NCI-H2107 (cell line): ENCODE measurements at places on chromosomes 1 and 21.

- no peak for DNase-seq
These were observed 25.3 kb downstream of the PTP4A2 start for GRCh38 chr1:31912839-31913239.

GRCh38 chr21:36849461-36850105 is 116.9 kb downstream of the HLCS start:
- DNase-seq = no peak

DNA sequence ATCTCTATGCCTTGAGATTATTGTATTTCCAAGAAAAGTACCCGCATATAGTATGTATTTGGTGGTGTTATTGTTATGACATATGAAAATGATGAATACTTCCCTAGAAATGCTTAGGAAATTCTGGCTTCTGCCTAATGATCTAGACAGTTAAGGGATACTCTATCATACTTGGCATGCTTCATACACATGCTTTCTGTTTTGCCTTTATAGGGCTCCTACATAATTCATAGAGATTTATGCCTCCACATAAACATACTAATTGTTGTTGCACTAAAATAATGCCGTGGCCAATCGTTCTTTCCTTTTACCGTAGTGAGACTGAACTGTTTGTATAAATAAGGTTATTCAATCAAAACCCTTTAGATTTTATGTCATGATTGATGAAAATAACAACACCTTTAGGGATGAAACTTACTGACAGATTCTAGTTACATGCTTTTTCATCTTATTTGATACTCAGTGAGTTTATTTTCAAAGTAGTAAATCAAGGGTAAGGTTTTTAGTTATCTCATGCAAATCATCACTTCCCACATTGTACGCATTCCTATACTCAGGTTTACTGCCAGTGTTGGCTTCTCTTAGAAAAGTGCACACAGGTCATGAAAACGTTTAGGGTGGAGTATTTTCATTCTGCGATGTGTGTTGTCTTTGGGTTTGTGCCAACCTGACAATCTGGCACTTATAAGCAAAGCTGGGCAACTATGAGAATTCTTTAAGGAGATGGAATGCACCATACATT is 40.5 kb upstream of the SCYL3 start:
- no peak for DNase-seq

DNA sequence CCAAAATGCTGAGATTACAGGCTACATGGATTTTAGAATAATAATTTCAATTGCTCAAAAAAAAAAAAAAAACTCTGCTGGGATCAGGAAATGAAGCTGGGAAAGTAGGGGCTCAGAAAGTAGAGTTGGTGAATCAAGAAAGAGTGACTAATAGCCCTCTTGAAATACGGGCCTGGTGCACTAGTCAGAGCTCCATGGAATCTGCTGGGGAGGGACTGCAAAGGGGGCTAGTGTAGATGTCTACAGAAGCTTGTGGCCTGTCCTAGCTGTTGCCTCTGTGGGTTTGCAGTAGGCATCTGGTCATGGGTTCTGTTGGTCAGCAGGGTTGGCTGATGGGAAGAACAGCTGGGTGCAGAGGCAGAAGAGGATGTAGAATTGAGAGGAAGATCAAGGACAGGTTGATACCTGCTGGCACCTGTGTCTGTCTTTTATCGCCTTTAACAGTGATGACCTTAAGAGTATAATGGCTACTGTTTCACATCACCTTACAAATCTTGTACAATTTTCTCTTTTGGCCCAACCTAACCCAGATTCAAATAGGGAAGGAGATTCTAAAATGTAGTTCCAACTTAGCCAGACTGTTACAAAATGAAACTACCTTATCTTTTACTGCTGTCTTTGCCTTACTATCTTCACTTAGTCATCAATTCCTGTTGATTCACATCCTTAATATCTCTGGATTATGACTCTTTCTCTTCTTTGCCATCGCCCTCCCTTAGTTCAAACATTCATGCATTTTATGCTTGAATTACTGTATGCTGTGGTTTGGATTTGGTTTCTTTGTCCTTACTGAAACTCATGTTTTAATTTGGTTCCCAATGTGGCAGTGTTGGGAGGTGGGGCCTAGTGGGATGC is 126.2 kb downstream of the GIPC2 start:
- no peak for DNase-seq

- no peak for DNase-seq
These were observed 1600.0 kb downstream of the BRINP3 start for GRCh38 chr1:188877668-188878067.

GRCh38 chr21:17818186-17819113 is 706 bp downstream of the C21orf91 start:
- DNase-seq = no peak

DNA sequence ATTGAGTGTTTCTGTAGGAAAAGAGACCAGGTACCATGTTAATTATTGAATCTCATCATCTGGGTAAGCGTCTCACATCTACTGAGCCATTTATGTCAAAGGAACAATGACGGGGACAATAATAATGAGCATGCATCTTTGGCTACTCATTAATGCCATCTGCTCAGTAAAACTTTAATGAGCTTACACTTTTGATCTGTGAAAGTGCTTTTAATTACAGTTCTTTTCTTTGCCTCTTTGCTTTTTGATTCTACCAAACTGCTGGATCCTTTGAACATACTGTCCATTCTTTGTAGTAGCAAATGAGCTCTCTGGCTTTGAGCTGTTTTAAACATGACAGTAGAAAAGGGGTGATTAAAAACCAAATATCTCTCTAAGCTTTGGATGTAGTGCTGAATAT is 181.2 kb upstream of the IVNS1ABP start:
- DNase-seq = no peak

DNA sequence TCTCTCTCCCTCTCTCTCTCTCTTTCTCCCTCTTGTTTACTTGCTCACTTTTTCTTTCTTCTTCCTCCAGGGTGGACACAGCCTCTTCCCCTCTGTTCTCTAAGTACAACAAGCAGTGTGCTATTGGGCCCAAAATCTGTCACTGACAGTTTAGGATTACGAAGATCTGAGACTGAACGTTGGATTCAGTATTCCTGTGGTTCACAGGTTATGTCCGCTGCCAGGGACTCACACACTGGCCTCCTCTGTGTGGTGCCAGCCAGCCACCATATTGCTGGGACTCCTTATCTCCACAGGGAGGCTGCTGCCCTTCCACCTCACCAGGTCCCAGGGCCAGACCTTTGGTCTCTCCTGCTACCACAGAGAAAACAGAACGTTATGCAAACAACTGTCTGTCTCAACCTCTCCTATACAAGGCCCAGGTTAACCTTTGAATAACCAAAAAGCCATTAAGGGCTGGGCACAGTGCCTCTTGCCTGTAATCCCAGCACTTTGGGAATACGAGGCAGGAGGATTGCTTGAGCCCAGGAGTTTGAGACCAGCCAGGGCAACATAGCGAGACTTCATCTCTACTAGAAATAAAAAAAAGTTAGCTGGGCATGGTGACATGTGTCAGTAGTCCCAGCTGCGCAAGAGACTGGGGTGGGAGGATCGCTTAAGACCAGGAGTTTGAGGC is 171.9 kb upstream of the RAB4A start:
- DNase-seq = no peak

DNA sequence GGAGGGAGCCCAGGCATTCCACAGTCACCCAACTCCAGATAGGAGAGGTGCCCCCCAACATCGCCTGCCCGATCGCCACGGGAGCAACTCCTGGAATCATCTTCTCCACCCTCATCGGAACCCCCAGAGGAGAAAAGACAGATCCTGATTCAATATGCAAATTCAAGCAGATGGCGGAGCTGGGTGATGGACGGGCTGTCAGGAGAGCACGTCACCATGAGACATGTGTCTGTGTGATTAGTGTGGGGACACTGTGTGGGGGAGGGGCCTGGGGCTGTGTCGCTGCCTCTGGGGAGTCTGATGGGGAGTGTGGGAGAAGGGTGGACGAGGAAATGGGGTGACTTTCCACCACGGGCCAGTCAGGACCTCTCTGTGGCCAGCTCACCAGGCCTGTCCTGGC is 90.2 kb upstream of the CSF3R start:
- no peak for DNase-seq

GRCh38 chr1:179925922-179926849 is 28.4 kb upstream of the CEP350 start:
- no peak for DNase-seq

GRCh38 chr1:201682964-201683363 is 144.0 kb downstream of the NAV1 start:
- DNase-seq = no peak

- no peak for DNase-seq
These were observed 9.9 kb upstream of the SLAMF1 start for GRCh38 chr1:160656737-160657136.

DNA sequence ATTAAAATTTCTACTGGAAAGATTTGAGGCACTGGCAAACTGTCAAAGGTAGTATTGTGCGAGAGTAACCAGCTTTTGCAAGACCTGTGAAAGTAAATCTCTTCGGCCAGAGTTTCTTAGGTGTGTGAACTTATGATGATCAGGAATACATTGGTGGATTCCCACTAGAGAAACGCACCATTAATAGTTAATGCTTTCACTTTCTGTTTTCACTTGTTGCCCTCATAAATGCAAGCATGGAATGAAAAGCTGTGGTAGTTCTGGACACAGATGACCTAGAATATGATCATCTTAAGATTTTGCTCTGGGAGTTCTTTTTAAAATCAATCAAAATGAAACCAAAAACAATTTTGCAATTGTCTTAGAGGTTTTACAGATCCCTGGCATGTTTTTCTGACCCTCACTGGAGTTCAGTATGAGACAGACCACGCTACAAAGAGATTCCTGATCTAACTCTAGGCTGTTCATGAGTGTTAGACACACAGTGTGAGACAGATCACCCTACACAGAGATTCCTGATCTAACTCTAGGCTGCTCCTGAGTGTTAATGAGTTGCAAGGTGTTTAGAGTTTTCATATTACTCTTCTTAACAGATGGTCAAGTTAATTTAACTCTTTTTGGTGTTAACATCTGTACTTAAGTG is 98.8 kb downstream of the SDCCAG8 start:
- DNase-seq = no peak

GRCh38 chr1:113452921-113453770 is 62.8 kb downstream of the MAGI3 start:
- no peak for DNase-seq

GRCh38 chr21:44765231-44766013 is 36.2 kb downstream of the UBE2G2 start:
- no peak for DNase-seq

- DNase-seq = no peak
These were observed 116.4 kb downstream of the FGGY start for GRCh38 chr1:59413327-59413720.

DNA sequence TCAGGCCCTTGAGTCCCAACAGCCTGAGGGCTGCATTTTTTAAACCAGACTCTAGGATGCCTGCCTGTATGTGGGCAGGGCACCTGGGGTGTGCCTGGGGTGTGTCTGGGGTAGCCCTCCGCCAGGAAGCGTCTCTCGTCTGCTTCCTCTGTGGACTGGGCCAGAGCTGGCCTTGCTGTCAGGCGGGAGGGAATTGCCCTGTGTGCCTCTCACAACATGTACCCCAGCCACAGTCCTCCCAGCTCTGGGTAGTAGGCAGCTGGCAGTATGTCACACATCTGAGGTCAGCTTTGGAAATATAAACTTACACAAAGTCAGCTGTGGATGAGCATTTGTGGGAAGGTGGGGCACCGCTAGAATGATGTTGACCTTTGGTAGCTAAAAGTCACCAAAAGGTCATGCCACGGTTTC is 13.0 kb downstream of the TRAF5 start:
- no peak for DNase-seq

DNA sequence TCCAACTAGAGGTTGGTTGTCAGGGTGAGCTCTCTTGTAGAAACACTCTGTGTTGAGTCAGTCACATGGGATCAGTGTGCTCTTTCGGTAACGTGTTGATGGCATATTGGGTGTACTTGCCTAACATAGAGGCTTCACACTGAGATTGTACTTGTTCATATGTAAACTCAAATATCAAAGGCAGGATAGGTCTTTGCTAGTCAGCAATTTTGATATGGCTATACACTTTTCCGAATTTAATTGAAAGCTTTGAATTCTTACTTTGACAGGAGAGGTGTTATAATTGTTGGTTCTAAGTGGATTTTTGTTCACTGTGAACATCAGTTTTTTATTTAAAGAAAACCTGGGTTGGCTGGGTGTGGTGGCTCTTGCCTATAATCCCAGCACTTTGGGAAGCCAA is 16.4 kb upstream of the TGFB2 start:
- no peak for DNase-seq

DNA sequence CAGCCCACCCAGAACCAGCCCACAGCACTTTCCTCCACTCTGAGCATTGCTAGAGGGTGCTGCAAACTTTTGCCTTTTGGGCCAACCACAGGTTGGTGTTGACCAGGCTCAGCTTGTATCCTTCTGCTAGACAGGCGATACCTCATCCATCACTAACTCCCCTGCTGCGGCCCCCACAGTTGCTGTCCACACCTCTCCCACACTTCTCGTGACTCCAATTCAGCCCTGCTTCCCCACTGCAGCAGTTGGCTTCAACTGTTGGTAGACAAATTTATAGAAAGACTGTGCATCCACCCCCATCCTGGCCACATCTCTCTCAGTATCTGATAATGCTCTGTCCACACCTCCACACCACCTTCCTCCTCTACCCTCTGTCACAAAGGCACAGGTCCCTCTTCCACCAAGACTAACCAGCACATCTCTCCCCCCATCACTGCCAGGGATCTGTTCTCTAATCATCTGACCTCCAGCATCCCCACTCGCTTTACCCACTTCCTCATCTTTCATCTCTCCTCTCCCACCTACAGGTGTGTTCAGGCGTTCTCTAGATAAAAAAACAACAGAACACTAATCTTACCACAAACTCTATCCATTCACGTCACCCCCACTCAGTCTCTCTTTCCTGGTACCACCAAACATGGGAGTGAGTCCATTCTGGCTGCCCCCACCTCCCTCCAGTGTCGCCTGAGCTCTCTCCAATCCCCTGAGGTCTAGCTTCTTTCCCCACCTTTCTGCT is 15.8 kb upstream of the SLC25A44 start:
- no peak for DNase-seq

DNA sequence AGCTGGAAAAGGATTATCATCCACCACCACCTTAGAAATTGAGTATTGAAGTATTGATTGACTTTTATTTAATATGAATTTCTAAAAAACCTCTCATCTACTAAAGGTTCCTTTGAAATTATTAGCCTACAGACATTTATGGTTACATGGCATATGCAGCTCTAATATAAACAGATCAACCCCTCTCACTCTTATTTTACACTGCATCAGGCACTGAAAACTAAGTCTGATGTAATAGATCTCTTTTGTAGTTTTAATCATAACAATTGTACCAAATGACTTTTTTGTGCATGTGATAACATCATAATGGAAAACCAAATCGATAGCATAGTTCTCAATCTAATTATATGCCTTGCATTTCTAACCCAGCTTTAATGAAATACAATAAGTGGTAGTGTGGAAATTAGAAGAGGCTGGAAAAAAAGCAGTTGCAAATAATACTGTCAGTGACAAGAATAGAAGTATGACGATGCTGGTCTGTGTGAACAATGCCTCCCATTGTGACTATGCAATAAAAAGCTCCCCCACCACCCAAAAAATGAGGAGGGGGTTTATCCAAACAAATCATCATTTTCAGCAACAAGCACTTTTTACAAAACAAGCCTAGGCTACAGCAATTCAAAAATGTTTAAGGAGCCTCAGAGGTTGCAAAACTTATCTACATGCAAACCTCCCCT is 426.5 kb upstream of the NFIA start:
- DNase-seq = no peak

GRCh38 chr1:61187352-61188086 is 105.2 kb downstream of the NFIA start:
- DNase-seq = no peak

GRCh38 chr1:1182491-1183220 is 9.0 kb downstream of the TTLL10 start:
- DNase-seq = no peak
